Naive B cell (primary cell): ENCODE measurements at places on chromosomes 3 and 15. TPM values are rescaled to one million over a fixed set of nuclear protein-coding genes. Genes with fewer than 3 reads are reported as not detected.
A peak's percentile ranks its signal among the peaks of the same experiment; 100 is the strongest.

SNTN gene
- not detected for polyA plus RNA-seq

GRCh38 chr15:82398785-82399184 lies 30.8 kb upstream of the GOLGA6L9 start:
- no peak for DNase-seq

DNA sequence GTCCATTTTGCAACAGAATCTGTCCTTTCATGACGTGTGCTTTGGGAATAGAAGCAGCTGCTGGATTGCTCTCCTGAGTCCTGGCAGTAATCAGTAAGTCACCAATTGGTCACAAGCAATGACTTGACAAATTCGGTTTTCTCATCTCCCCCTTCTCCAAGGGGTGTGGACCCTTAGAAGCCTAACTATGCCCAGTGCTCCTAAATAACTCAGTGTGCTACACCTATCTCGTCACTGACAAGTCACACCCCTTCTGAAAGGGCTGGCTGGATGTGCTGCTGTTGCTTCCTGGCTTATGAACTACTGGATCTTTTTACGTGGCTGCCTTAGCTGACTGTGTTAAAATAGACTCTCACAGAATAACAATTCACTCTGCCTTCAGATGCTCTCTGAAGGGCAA lies 1351.5 kb downstream of the ZPLD1 start:
- DNase-seq: no peak

GRCh38 chr15:28927043-28927442 lies 41.3 kb downstream of the APBA2 start:
- no peak for DNase-seq

GRCh38 chr15:90845201-90845949 lies 23.0 kb upstream of the FURIN start:
- DNase-seq: peak; percentile 29

- DNase-seq: no peak
Observed at GRCh38 chr15:72289597-72290325, 17.4 kb upstream of the PARP6 start.
